ENCODE measurements at places on chromosomes 4 and X.

DNA sequence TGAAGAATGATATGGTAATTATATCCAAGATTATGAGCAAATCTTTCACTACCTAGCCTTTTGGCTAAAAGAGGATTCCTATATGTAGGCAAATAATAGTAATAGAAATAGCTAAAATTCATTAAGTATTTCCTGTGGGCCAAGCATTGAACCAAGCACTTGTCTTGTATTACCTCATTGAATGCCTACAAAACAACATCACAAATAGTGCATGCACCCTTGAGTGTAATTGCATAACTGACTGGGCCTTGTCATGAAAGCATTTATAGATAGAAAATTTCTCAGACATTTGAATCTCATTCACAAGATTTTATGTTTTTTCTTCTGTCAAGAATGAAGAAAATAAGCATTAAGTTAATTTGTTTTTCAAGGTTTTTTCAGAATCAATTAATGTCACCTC is 3.9 kb upstream of the HPGDS start:
- no peak for DNase-seq

- DNase-seq = no peak
Measured at GRCh38 chr4:86841309-86841708, 7.9 kb downstream of the SLC10A6 start.

DNA sequence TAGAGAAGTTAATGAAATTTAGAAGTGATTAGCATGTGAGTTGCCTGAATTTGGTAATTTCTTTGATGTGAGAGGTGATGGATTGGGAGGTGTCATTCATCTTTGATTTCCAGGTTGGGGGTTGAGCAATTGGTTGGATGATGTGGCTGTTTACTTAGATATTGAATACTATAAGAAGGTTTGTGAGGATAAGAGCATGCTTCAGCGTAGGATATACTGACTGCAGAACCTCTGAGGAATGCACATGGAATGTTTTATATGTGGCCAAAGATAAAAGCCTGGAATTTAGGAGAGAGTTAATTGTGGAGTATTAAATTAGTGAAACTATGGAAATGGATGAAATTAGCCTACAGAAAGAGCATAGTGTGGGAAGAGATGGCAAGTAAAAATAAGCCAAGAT is 165.4 kb upstream of the MAD2L1 start:
- DNase-seq = no peak

DNA sequence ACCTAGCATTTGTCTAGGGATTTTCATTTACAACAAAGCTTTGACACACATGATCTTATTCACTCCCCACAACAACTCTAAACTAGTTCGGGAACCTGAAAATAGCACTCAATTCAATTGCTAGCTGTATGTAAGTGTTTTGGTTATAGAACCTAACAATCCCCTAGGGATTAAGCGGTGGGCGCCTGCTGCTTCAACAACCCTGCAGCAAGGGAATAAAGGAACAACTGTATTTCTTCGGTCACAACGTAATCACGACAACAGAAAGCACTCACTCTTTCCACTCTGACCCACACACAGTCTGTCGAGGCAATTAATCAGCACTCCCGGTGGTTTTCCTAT is 674 bp upstream of the DIAPH2 start:
- no peak for DNase-seq

DNA sequence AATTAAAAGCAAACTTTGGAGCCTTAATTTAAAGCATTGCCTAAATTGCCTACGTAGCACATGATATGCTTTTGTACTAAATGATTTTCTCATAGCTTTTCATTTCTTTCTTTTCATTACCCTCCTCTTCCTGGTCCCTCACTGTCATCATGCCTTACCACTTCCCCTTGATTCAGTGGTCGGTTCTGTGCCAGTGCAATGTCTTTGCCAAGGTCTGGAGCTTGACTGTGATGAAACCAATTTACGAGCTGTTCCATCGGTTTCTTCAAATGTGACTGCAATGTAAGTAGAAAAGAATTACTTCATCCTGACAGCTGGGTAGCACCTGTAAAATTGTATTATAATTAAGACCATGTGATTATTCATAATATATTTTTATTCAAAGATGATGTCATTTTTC is 72.5 kb downstream of the C4orf46 start:
- DNase-seq = no peak

- DNase-seq = no peak
Measured at GRCh38 chr4:102444752-102445151, 56.4 kb upstream of the NFKB1 start.

GRCh38 chr4:56648021-56648823 is 32.9 kb downstream of the HOPX start:
- DNase-seq = no peak

DNA sequence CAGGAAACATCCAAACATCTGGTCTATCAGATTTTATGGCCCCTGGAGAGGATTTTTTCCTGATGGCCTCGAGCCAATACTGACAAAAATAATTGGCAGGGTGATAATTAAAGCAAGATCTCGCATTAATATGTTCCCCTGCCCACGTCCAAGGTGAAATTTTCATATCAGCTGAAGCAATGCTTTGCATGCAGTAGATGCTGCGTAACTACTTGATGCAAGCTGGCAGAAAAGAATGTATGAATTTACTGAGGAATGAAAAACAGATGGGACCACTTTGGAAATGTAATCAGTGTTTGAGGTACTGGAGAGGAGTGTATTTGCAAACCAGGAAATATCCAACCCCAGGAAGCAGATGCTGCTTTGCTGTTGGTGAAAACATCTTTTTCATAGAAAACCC is 36.8 kb upstream of the REST start:
- DNase-seq = no peak

DNA sequence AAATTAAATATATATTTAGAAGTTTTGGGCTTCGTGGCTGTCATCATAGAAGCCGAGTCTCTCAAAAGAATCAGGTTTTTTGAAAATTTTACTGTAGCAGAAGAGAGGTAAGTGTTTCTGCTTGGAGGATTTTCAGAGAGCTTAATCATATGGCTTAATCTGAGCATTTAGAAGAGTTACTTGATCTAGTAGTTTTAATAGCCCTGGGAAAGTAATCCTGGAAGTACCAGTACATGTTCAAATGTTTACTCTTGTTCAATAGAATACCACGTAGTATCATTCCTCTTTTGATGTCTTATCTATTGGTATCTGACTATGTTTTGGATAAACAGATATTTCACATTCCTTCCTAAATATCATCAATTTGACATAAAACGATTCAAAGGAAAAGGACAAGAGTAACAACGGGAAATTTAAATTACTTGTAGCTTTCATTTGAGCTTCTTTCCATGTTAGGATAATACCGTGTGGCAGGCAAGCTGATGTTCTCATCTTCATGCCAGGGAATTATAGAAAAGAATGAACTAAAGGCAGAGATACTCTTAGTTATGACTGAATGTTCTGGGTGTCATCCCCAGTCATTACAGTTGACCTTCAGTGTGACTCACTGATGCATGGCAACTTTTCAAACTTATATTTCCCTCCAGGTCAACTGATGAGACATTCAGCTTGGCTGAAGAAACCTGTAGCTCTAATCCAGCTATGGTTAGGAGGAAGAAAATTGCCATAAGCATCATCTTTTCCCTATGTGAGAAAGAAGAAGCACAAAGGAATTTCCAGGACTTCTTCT is 89.8 kb downstream of the FNIP2 start:
- DNase-seq = no peak

DNA sequence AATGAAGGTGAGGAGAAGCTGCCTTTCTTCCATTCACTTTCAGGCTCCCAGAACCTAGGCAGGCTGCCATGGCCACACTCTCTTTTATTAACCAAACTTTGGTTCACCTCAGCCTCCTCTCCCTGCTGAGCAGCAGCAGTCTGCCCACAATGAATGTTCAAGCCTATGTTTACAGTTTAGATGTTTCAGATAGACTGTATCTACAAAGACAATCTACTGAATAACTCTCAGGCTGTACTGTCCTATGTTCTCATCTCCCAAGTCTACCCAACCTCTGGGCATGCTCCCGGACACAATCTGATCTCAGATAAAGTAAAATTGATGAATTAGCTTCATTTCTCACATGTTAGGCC is 59.2 kb upstream of the TMEM164 start:
- no peak for DNase-seq

DNA sequence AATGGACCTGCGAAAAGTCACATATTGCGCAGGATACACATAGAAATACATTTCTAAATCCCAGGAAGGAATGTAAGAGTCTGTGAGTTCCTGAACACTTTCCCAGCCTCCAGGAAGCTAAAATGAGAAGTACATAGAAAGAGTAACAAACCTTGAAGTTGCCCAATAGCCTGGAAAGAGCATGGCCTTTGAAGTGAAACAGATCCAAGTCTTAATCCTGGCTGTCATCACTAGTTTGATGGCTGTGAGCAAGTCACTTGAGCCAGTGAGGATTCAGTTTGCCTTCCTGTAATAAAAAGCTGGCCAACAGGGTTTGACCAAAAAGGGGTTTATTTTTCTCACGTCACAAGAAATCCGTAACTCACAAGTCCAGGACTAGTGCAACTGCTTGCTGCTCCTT is 69.8 kb downstream of the ARHGEF38 start:
- DNase-seq = no peak

DNA sequence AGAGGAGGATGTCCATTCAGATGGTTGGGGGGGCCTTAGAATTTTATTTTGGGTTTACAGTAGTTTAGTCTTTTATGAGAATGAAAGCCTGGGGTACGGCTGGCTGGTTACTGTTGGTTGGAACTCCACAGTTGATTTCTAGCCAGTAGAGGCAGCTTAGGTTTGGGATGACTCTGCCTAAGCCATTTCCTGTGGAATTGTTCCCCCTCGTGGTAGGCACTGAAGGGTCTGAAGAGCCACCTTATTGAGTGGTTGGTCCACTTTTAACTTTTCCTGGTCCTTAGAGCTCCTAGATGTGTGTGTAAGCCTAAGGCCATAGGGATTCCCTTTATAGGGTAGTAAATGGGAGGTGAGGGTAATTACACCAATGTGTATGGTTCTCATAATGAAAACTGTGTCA is 19.7 kb downstream of the SPIN3 start:
- no peak for DNase-seq

DNA sequence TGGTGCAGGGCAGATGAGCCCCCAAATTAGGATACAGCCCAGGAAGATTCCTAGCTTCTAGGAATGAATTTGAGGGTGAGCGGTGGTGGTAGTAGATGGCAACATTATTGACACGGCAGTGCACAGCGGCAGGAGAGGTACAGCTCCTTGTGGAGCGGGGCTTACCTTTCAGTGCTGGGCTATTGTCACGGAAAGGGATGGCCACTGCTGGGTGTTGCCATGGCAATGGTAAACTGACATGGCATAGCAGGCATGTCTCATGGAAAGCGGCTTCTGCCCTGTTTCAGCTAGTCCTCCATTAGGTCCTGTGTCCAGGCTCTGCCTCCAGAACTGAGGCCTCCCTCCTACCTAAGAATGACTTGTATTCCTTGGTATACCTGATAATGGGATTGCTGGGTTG is 81.8 kb upstream of the WDR1 start:
- DNase-seq = no peak

DNA sequence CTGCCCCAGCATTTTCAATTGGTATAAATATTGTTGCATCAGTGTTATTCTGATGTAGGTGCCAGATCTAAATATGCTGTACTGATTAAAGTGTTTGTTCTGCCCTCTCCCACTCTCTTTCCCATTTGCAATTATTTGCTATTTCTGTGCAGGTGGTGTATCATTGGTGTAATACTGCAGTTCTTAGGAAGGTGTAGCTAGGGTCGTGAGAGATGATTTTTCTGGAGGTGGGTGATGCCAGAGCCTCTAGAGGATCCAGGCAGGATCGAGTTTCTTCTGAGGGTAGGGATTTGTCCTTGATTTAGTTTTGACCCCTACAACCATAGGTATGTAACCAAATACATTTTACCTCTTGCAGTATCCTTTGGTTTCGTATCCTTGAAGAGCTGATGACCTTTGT is 1.9 kb downstream of the SMAD1 start:
- no peak for DNase-seq

DNA sequence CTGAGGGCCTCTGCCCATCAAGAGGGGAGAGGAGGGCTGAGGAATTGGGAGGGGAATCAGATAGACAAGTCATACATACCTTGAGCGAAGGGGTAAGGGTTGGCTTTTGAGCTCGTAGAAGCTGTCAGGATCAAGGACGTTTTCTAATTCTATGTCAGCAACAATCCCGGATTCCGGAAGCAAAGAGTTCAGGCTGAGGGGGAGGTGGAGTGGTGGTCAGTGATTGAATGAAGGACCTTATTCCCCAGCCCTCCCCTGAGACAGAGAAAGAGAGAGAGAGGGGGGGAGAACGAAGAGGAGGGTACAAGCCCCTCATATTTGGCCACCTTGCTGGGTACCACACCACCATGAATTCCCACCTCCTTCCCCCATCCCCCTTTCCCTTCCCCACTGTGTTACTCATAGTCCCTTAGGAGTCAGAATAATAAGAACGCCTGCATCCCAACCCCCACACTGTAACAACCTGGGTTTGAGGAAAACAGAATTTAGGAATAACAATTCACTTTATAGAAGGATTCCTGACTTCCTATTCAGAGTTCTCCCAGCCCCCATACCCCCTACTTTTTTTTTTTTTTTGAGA is 2.7 kb downstream of the TFE3 start:
- DNase-seq = no peak

GRCh38 chr4:185143601-185143969 is 519 bp downstream of the SLC25A4 start:
- peak; percentile 5 for DNase-seq

DNA sequence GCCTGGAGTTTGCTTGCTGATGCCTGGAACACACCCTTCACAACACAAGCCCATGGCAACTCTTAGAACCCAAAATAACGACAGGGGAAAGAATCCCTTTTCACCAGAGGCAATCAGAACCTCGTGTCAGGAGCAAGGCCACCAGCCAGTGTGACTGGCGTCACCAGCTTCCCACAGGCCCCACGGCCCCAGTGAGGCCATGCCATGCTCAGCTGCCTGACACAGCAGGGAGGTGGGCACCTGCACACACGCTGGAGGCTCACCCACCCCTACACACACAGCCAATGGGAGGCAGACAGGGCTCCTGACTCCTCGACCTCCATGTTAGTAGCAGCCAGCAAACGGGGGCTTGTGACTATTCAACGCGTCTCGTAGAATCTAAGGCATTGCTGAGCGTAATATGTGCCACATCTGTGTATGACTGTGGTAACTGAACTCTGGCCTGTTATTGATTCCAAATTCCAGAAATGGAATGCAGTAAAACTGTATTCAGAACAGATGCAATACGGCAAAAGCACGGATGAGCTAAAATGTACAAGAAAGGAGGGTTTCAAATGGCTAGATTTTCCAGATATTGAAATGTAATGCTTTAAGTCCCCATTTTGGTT is 28.5 kb downstream of the RNF212 start:
- no peak for DNase-seq

Measured in activated CD4-positive, alpha-beta T cell treated with anti-CD3 and anti-CD28 coated beads, Interleukin-2, amount 50 U/mL, for 4 hours (primary cell).